ENCODE measurements at places on chromosomes 1 and 21.

- peaks cover 6% of the 10 kb centered on the region for H3K27me3 ChIP-seq
- H3K36me3 ChIP-seq: no peaks in the 10 kb centered on the region
- H3K4me1 ChIP-seq: peaks cover 4% of the 10 kb centered on the region
- H3K27ac ChIP-seq: no peak within 1 kb of the TSS
- H3K4me3 ChIP-seq: no peak within 1 kb of the TSS
Measured at GRCh38 chr1:1073743-1074587, at the start of gene RNF223. RNF223 (minus strand) TSS chr1:1074306; CDS start chr1:1072566, 1,740 bp downstream.

DNA sequence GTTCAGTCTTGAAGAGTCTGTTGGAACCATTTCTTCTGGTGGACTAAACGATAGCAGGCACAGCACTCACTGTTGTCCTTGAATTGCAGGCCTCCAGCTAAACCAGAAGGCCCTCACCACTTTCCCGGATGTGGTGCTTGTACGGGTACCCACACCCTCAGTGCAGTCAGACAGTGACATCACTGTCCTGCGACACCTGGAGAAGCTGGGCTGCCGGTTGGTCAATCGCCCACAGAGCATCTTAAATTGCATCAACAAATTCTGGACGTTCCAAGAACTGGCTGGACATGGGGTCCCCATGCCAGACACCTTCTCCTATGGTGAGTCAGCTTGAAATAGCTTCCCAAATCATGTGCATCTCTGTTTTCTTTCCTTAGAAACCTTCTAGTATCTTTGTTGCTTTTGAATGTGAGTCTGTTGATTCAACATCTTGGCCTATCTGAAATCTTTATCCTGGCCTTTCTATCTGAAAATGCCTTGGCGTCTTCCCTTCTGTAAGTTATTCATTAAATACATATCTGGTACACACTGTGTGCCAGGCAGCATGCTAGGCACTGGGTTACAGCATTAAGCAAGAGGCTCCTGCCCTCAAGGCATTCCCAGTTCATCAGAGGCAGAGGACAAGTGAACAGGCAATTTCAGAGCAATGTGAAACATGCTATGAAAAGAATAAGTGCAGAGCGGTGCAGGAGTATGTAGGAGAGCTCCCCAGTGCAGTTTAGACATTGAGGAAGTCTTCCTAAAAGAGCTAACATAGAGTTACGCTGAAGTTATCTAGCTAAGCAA is 18.9 kb downstream of the RIMKLA start:
- H3K36me3 ChIP-seq: no peaks in the 10 kb centered on the region
- no peak overlapping the region for H3K4me3 ChIP-seq
- H3K4me1 ChIP-seq: no peaks in the 10 kb centered on the region
- H3K27me3 ChIP-seq: no peaks in the 10 kb centered on the region
- no peak overlapping the region for H3K27ac ChIP-seq

GRCh38 chr21:36504067-36505058 is 24.4 kb upstream of the CLDN14 start:
- peaks cover 6% of the 10 kb centered on the region for H3K27me3 ChIP-seq
- H3K27ac ChIP-seq: no peak overlapping the region
- no peak overlapping the region for H3K4me3 ChIP-seq
- no peaks in the 10 kb centered on the region for H3K4me1 ChIP-seq
- H3K36me3 ChIP-seq: no peaks in the 10 kb centered on the region

GRCh38 chr21:16082038-16082816 is 352.4 kb downstream of the USP25 start:
- H3K4me1 ChIP-seq: no peaks in the 10 kb centered on the region
- H3K4me3 ChIP-seq: no peak overlapping the region
- H3K36me3 ChIP-seq: no peaks in the 10 kb centered on the region
- no peak overlapping the region for H3K27ac ChIP-seq
- DNase-seq: no peak

Data from activated T-cell treated with anti-CD3 and anti-CD28 coated beads, Interleukin-2, amount 50 U/mL, for 72 hours (primary cell).